ENCODE measurements at places on chromosomes 7 and 10.

DNA sequence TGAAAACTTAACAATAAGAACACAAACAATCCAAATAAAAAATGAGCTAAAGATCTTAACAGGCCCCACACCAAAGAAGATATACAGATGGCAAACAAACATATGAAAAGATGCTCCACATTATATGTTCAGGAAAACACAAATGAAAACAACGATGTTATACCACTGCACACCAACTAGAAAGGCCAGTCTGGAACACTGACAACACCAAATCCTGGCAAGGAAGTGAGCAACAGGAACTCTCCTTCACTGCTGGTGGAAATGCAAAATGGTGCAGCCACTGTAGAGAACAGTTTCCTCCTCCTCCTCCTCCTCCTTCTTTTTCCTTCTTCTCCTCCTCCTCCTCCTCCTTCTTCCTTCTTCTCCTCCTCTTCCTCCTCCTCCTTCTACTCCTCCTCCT is 12.2 kb upstream of the NCAPG2 start:
- DNase-seq = no peak

DNA sequence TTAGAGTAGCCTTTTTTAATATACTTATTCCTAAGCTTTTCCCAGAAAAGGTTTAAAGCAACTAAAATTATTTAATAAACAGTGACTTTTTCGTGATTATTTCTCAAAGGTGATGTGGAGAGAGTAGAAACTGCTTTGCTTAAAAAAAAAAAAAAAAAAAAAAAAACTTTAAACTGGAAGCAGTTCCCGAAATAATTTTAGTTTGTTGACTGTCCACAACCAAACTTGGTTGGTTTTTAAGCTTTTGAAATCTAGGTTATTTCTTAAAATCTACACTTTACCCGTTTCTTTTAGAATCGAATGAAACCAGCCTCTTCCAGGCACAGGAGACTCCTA is 7.3 kb downstream of the SKAP2 start:
- DNase-seq = no peak

GRCh38 chr7:117941138-117941810 is 68.0 kb upstream of the CTTNBP2 start:
- no peak for DNase-seq

- DNase-seq = no peak
Observed at GRCh38 chr10:125037145-125037877, 95.4 kb downstream of the ZRANB1 start.

DNA sequence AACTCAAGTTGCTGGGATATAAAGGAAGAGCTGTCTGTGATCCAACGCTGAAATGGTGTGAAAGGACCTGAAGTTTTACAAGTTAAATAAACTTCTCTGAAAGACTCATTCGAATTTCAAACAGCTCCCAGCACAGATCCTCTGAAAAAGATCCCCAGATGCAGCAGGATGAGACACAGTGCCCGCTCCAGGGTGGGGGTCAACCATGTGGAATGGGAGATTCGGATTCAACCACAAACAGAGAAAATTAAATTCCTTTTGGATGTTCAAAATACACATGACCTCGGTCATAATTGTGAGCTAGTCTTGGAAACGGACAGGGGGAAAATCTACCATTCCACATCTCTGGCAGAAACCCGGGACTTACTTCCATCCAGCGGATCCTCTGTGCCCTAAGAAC is 119.6 kb downstream of the PRKAG2 start:
- no peak for DNase-seq

DNA sequence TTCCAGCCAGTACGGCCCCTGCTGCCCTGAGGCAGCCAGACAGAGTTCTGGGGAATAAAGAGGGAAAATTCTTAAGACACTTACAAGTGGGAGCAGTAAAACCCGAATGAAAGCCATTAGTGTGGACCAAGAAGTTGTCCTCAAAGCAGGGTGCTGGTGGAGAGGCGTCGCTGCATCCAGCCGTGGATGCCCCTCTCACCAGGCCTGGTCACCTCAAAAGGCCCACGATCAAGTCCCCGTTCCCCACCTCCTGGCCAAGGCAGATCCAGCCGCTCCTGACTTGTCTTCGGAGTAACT is 656 bp downstream of the VSTM4 start:
- no peak for DNase-seq

DNA sequence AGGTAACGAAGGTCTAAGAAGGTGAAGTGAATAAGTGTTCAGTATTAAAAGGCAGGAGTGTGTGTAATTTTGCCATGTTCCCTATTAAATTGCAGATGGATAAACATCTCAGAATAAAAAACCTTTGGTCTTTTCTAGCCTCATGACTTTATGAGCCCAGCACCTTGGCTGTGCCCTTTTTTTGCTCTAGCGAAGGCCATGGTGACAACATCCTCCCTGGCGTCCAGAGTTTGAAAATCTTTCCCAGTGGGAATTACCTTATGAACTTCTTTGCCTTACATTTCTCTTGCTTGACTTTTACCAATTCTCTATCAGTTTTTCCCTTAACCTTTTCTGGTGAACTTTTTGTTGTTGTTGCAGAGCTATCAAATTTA is 368.2 kb upstream of the BMPER start:
- DNase-seq = no peak

- no peak for DNase-seq
Observed at GRCh38 chr7:4835398-4836205, 26.2 kb downstream of the PAPOLB start.

GRCh38 chr10:6363511-6363910 is 160.8 kb downstream of the PFKFB3 start:
- DNase-seq = no peak

- no peak for DNase-seq
Observed at GRCh38 chr7:151017370-151017952, 6.8 kb downstream of the ATG9B start.

DNA sequence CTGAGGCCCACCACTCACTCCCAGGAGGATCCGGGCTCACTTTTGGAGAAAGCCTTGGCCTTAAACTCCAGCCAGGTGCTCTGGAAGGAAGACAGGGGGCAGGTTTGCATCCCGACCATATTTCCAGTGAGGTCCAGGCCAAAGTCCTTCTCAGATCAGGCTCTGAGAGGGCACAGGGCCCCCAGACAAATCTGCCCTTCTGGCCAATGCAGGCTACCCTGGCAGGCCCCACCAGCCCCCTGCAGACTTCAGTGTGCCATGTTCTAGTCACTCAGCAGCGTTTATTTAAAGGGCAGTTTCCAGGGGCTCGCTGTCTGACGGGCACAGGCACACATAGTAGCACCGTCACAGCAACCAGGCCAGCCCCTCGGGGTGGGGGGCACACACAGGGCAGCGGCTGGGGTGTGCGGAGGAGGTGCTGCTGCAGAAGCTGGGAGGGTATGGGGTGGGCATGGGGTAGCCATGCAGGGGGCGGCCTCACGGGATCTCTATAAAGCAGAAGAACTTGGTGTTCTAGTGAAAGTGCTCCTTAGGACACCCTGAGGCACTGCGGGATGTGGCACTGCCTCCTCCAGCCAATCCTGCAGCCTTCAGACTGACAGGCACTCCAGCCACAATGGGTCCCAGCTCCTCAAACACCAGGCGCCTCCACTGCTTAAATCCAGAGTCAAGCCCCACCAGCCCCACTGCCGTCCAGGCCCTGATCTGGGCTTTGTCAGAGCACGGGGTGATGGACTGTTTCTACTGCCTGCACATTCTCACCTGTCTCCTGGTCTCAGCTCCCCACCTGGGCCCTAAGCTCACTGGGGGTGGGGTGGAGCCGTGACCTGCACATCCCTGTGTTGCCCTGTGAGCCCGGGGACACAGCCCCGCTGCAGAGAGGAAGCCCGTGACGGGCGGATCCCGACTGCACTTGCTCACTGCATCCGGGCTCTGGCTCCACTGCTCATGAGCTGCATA is 9.6 kb upstream of the PYROXD2 start:
- DNase-seq = no peak

- DNase-seq = no peak
Observed at GRCh38 chr7:102285540-102286236, 980 bp upstream of the SH2B2 start.

DNA sequence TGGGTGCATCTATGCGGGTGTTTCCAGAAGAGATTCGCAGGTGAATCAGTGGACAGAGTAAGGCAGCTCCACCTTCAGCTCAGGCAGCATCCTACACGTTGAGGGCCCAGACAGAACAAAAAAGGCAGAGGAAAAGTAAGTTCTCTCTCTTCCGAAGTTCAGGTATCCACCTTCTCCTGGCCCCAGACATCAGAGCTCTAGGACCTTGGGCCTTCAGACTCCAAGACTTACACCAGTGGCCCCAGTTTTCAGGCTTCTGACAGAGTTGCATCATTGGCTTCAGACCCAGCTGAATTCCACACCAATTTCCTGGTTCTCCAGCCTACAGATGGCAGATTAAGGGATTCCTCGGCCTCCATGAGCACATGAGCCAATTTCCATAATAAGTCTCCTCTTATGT is 102.2 kb upstream of the GPR26 start:
- DNase-seq = no peak

DNA sequence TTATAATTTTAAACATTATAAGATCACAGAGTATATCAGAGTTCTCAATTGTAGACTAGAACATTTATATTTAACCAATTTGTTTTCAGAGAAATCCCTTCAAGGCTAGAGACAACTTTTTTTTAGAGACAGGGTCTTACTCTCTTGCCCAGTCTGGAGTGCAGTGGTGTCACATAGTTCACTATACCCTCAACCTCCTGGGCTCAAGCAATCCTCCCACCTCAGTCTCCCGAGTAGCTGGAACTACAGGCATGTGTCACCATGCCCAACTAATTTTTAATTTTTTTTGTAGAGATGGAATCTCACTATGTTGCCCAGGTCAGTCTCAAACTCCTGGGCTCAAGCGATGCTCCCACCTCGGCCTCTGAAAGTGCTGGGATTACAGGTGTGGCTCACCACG is 15.3 kb downstream of the UCMA start:
- DNase-seq = no peak
